ENCODE measurements at places on chromosomes 6 and 20. TPM values are rescaled to one million over a fixed set of nuclear protein-coding genes. Genes with fewer than 3 reads are reported as not detected.

DNA sequence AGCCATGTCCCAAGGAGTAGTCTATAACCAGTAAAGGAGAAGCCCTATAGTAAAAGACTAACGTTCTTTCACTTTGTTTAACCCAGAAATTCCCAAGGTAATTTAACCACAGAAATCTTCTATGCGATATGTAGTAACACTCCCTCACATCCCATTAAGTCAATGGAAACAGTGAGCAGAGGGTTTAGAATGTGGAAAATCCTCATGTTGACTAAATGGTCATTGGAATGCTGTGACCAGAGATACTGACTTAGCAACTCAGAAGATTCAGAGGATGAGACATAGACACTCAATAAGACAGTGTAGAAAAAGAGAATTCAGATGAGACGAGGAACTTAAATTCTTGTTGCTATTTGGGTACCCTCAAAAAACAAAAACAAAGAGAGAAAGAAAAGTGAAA, 562.2 kb upstream of the NOX3 start:
- no peak overlapping the region for H3K27ac ChIP-seq
- no peaks in the 10 kb centered on the region for H3K4me1 ChIP-seq
- H3K27me3 ChIP-seq = no peaks in the 10 kb centered on the region
- no peak for DNase-seq
- no peak overlapping the region for H3K4me3 ChIP-seq

- H3K36me3 ChIP-seq = no peaks in the 10 kb centered on the region
- no peaks in the 10 kb centered on the region for H3K4me1 ChIP-seq
- no peak for DNase-seq
These were observed 143.4 kb downstream of the FAM83B start for GRCh38 chr6:54990001-54990400.

GRCh38 chr6:39357998-39358686, 35.6 kb upstream of the KCNK16 start:
- DNase-seq = no peak
- no peak overlapping the region for H3K4me3 ChIP-seq
- peak overlapping the region; percentile 43 for H3K27ac ChIP-seq
- peaks cover 2% of the 10 kb centered on the region for H3K27me3 ChIP-seq

DNA sequence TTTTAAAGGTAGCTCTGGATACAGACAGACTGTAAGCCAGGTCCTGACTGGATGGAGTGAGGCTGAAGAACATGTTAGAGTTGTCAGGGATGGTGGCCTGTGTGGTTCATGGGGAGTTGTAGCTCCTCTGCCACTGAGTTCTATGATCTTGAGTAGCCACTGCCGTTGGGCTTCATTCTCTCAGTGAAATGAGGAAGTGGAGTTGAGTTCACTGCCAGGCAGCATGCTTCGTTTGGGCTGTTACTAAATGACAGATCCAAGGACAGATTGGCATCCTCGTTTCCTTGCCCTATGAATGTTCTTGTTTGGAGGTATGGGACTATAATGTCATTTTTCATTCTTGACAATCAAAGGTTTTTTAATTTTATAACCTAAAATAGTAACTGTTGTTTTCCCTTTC, 37.2 kb downstream of the SCAND1 start:
- no peak for DNase-seq
- no peaks in the 10 kb centered on the region for H3K27me3 ChIP-seq
- peaks cover 41% of the 10 kb centered on the region for H3K36me3 ChIP-seq
- H3K4me1 ChIP-seq = no peaks in the 10 kb centered on the region
- H3K4me3 ChIP-seq = no peak overlapping the region

DNA sequence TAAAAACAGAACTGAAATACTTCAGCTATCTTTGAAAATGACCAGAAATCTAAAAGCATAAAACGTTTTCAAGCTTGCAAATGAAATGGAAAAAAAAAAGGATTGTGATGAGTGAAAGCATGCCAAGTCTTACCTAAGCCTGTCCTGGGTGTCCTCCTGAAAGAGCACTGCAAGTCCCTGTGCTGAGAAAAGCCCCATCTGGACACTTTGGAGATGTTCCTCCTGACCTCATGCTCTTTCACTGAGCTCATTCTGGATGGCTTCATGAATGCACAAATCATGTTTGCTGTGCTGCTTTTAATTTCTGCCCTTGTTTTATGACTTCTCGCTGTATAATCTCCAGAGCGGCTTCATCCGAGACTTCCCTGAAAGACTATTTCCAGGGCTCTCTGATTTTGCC, 136.0 kb downstream of the SOD2 start:
- no peaks in the 10 kb centered on the region for H3K27me3 ChIP-seq
- no peak overlapping the region for H3K27ac ChIP-seq
- H3K4me1 ChIP-seq = no peaks in the 10 kb centered on the region
- DNase-seq = no peak
- no peaks in the 10 kb centered on the region for H3K36me3 ChIP-seq
- H3K4me3 ChIP-seq = no peak overlapping the region

GRCh38 chr6:163405412-163406309, 8.9 kb upstream of the QKI start:
- no peak overlapping the region for H3K27ac ChIP-seq
- no peaks in the 10 kb centered on the region for H3K27me3 ChIP-seq
- no peaks in the 10 kb centered on the region for H3K36me3 ChIP-seq
- H3K4me1 ChIP-seq = peaks cover 8% of the 10 kb centered on the region
- no peak for DNase-seq
- H3K4me3 ChIP-seq = no peak overlapping the region

The LRP11 gene
- 17.2 TPM for total RNA-seq

- no peak overlapping the region for H3K27ac ChIP-seq
- peaks cover 18% of the 10 kb centered on the region for H3K4me1 ChIP-seq
- no peak overlapping the region for H3K4me3 ChIP-seq
- H3K36me3 ChIP-seq = peaks cover 4% of the 10 kb centered on the region
- DNase-seq = no peak
- no peaks in the 10 kb centered on the region for H3K27me3 ChIP-seq
These were observed 163.4 kb downstream of the UBE3D start for GRCh38 chr6:82902290-82902689.

The EDN3 gene
- 17.6 TPM for total RNA-seq
